Activated naive CD8-positive, alpha-beta T cell treated with anti-CD3 and anti-CD28 coated beads, Interleukin-2, amount 10 ng/mL, durations not matched to agents 7 days and 5 days (primary cell): ENCODE measurements at places on chromosomes 3 and 15. TPM values are rescaled to one million over a fixed set of nuclear protein-coding genes. Genes with fewer than 3 reads are reported as not detected.

CPEB1 gene
- 0.74 TPM for total RNA-seq

ATP2B2 gene
- not detected for total RNA-seq

HLTF gene
- 30.3 TPM for total RNA-seq

AQP9 gene
- total RNA-seq: 0.20 TPM

SST gene
- not detected for total RNA-seq

TMEM207 gene
- total RNA-seq: not detected

BFSP2 gene
- not detected for total RNA-seq

FBXW12 gene
- total RNA-seq: not detected

B3GNT5 gene
- 0.61 TPM for total RNA-seq

UBAP1L gene
- 6.1 TPM for total RNA-seq

RFX7 gene
- total RNA-seq: 40.4 TPM

CADPS gene
- total RNA-seq: not detected

EDEM1 gene
- 92.5 TPM for total RNA-seq

TRPM1 gene
- total RNA-seq: not detected

GUCA1C gene
- not detected for total RNA-seq

C3orf80 gene
- not detected for total RNA-seq

TTLL13 gene
- total RNA-seq: 1.5 TPM

TLR9 gene
- 2.0 TPM for total RNA-seq

CYP8B1 gene
- total RNA-seq: not detected

DCBLD2 gene
- total RNA-seq: 1.2 TPM

GP5 gene
- total RNA-seq: 2.2 TPM

C3orf18 gene
- total RNA-seq: 53.2 TPM

LYZL4 gene
- total RNA-seq: not detected

ANKRD34C gene
- total RNA-seq: not detected

AP3B2 gene
- not detected for total RNA-seq

BAHD1 gene
- total RNA-seq: 30.0 TPM

GOLGA6L7 gene
- total RNA-seq: not detected

CHRM5 gene
- total RNA-seq: not detected

PRSS50 gene
- not detected for total RNA-seq

CLDN16 gene
- total RNA-seq: not detected

FOXB1 gene
- total RNA-seq: 0.78 TPM

COLQ gene
- 3.5 TPM for total RNA-seq

PIF1 gene
- total RNA-seq: 45.8 TPM

PAK6 gene
- total RNA-seq: 1.3 TPM

FGD5 gene
- total RNA-seq: 0.17 TPM

SLC51A gene
- total RNA-seq: not detected

SGO1 gene
- 28.8 TPM for total RNA-seq

PPP4R2 gene
- 72.0 TPM for total RNA-seq

C3orf20 gene
- 0.17 TPM for total RNA-seq
